ENCODE measurements at places on chromosomes 13 and 19.

DNA sequence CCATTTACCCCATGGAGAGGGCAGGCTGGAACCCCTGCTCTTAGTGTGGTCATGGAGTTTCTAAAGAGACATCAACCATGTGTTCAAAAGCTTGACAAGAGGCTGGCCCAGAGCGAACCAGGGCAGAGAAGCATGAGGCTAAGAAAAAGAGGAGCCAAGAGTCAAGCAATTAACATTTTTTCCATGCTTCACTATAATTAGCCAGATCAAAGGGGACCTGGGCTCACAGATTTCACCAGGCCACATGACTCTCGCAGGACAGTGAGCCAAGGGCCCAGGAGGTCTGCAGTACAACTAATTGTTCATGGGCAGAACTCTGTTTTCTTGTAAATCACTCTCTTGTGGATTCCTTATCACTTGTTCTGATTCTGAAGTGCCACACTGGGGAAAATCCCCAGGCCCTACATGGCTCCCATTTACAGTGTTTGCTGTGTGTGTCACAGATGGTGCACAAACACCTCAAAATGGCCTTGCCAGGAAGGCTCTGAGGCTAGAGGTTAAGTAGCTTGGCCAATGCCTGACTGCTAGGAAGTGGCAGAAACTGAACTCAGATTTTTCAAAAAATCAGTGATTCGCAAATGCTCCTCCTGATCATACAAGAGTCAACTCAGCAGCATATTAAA, 101.2 kb downstream of the LHFPL6 start:
- ATAC-seq = no peak

DNA sequence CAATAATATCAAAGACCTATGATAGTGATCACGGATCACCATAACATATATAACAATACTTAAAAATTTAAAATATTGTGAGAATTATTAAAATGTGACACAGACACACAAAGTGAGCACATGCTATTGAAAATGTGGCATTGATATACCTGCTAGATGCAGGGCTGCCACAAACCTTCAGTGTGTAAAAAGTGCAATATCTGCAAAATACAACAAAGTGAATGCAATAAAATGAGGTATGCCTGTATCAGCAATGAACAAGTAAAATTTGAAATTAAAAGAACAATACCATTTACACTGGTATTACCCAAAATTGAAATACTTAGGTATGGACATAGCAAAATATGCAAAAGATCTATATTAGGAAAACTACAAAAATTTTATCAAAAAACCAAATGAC, 1217.8 kb upstream of the PCDH20 start:
- no peak for ATAC-seq

DNA sequence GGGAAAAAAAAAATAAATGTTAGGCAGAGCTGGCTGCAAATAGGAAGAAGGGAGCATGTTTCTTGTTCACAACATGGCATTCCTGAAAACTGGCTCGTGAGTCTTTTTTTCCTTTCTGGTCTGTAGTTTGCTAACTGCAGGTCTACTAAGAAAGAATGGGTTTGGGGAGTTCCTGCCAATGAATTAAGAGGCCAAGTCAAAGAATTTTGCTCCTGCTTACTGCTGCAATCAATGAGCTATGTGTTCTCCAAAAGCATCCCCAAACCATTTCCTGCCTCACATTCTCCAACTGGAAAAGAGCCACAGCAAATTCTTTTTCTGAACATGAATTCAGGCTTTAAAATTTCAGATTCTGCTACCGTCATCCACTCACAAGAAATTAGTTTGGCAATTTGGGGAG, 88.6 kb downstream of the DCT start:
- ATAC-seq = no peak

GRCh38 chr19:30374539-30374864, 2.3 kb downstream of the ZNF536 start:
- ATAC-seq = no peak

DNA sequence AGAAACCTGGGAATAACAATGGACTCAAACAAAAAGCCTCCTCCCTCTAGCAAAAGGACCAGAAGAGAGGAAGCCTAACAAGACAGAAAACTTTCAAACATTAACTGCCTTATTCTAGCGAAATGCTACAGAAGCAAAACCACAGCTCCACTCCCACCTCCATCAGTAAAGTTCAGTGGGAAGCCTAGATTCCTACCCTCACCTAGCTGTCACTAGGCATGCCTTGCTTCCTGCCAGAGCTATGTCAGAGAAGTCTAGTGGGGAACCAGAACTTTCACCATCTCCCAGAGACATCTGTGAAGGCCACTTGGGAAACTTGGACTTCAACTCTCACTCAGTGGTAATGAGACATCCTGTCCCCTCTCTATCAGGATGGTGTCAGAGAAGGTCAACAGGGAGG, 37.1 kb downstream of the DPY19L3 start:
- ATAC-seq = no peak

GRCh38 chr13:36183901-36184300, 30.5 kb downstream of the SOHLH2 start:
- no peak for ATAC-seq

DNA sequence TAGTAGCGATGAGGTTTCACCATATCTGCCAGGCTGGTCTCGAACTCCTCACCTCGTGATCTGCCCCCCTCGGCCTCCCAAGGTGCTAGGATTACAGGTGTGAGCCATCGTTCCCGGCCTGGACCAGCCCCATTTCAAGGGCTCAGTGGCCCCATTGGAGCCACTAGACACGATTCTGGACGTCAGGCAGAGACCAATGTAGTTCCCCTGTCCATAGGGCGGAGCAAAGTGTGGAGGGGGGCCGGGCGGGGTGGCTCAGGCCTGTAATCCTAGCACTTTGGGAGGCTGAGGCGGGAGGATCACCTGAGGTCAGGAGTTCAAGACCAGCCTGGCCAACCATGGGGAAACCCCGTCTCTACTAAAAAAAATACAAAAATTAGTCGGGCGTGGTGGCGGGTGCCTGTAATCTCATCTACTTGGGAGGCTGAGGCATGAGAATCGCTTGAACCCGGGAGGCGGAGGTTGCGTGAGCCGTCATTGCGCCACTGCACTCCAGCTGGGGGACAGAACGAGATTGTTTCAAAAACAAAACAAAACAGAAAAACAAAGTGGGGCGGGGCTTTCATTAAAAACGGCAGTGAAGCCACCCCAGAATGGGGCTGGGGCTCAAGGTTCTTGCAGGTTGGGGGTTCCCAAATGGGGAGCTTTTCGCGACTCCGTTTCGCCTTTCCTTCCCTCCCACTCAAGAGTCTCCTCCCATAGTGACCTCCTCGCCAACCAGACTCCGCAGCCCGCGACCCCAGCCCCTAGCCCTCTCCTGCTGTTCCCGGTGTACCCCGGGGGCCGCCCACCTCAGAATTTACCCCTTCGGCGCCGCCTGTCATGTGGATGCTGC, 758 bp upstream of the TECR start:
- peak; percentile 14 for ATAC-seq

DNA sequence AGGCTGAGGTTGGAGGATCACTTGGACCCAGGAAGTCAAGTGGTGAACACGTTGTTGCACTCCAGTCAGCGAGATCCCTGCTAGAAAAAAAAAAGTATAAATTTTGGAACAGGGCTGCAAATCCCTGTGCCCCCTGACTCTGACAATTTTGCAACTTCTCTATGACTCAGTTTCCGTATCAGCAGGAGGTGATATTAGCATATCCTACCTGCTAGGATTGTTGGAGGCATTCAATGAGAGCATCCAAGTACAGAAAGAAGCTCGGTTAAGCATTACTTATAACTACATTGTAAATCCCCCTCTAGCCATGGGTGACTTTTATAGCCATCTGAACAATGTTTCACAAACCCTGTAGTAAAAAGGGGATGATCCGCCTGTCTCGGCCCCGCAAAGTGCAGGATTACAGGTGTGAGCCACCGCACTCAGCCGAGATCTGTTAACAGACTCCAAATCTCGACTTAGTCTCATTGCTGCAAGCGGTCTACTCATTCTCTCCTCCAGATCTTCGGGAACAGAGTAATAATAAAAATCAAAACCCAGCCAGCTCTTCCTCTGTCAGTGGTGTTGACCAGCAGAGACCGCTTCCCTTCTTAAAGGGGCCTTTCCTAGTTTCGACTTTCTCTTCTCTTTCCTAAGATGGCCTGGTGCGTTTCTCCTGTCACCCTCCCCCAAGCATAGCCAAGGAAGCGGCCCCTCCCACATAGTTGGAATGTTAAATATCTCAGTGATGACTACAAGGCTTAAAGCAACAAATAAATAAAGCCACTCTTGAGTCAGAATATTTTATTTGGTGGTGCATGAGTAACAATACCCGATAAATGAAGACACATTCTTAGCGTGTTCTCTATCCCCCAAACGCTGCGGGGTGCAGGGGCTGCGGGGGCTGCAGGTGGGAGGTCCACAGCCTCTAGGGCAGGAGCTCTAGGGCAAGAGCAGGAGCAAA, 10.3 kb upstream of the BICRA start:
- peak; percentile 62 for ATAC-seq

GRCh38 chr19:47417107-47417745, 2.1 kb downstream of the MEIS3 start:
- ATAC-seq = no peak

GRCh38 chr13:46604226-46604990, 51.4 kb downstream of the LRCH1 start:
- ATAC-seq = no peak

DNA sequence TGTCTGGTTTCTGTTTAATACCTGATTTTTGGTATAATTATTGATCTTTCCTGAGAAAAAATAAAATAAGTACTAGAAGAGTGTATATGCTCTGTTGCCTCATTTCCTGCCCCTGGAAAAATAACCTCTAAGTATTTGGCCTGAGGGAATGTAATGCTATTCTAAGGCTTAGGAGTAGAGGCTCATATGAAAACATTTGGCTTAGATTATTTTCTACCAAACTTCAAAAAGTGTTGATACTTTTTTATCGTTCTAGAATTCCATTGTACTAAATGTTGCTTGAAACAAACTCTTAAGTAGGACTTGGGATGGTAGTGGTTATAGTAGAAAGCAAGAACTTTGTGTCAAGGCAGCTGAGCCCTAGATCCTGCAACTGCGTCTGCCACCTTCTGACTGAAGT, 57.8 kb downstream of the COG3 start:
- no peak for ATAC-seq

DNA sequence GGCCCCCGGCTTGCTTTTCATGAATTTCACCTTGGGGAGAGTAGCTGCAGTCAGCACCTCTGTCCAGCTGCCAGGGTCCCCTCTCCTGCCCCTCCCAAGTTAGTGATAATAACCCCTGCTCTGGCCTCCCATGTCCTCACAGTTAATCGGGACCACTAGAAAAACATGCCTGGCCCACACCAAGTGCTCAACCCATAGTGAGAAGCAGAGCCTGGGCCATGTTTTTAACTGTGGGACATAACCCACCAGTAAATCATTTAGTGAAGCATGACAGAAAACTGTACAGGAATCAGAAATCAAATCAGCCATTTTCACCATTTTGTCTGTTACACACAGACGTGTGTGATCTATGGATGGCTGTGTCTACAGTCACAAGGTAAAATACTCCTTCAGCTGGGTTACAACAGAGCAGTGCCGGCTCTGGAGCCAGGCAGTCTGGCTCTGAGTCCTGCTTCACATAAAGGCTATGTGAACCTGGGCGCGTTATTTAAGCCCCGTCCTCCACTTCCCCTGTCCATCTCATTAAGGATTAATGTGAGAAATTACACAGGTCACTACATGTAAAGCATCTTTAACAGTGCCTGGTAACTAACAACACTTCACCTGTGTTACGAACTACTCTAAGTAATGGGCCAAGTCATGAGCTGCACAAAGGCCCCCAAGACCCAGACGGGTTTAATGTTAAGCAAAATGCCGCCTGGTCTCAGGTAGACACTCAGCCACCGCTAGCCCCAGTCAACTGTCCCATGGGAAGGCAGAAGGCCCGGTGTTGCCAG, 7.6 kb upstream of the ECH1 start:
- no peak for ATAC-seq

- ATAC-seq = no peak
These were observed 22.9 kb downstream of the CD70 start for GRCh38 chr19:6568010-6568526.

GRCh38 chr13:44237881-44238421, 135.7 kb upstream of the SERP2 start:
- ATAC-seq = no peak

DNA sequence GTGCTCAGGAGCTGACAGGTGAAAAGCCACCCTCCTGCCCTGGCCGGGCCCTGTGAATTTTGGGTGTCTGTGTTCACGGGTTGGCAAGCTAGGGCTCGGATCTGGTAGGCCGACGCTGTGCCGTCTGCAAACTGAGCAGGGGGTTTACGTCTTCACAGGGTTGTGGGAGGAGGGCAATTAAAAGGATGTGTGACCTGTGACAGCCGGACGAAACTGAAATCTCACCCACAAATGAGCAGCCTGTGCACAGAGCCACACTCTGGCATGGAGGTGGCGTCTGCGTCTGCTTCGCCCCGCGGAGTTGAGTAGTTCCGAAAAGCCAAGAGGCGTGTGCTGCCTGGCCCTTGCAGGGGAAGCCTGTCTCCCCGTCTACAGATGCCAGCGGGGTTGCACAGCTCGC, 117.3 kb downstream of the KDM4B start:
- no peak for ATAC-seq

GRCh38 chr19:19643158-19644053, at the start of gene GMIP:
TSS of gene GMIP (minus strand) at chr19:19643657. CDS start at chr19:19643529, 128 bp downstream.
- ATAC-seq = peak; percentile 86

DNA sequence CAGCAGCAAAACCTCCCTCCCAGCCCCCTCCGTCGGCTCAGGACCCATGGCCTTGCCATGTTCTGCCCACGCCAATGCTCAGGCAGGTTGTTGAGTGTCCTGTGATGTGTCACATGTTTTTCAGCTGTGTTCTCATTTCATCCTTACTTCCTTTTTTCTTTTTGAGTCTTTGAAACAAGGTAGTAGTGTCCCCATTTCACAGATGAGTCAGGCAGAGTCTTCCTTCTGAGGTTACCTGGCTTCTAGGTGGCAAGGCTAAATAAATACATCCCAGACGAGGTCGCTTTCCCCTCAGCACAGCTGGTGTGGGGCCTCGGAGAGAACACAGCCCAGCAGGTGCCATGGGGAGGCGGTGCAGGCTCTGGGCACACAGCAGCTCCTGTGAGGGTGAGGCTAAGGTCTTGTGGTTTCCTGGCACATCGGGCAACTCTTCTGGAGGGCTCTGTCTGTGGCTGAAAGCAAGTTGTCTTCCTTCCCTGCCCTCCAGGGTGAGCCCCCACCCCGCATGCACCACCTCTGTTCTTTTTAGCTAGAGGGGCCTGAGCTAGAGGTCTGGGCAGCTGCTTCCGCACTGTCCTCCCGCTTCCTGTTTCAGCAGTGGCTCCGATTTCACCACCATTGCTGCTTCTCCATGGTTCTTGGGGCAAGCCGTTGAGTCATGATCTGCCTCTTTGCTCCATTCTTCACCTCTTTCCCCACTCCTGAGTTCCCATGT, 15.1 kb downstream of the PRAM1 start:
- ATAC-seq = peak; percentile 53

Measured in gastroesophageal sphincter (tissue), 4 donors.